Femur (tissue), 1 donor: ENCODE measurements at places on chromosomes 6 and 20.

GRCh38 chr6:9704989-9705388 is 709.9 kb downstream of the TFAP2A start:
- DNase-seq: no peak

- DNase-seq: no peak
These were observed 91.1 kb upstream of the PLN start for GRCh38 chr6:118456982-118457381.

DNA sequence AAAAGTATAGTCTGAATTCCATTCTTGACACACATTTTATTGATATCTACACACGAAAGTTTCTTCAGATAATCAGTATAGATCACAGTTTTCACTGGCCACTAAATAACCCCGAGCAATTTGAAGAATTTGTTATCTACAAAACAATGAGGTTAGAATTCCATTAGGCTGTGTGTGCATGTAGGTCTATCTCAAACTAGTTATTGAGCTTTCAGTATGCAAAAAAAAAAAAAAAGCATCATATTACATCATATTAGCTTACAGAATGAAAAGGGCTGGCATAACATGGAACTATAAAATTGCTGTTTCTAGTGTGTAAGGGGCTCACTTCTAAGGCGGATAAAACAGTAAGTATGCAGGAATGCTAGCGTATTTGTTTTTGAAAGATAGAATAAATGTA is 59.5 kb upstream of the ADGRG6 start:
- no peak for DNase-seq

GRCh38 chr6:31158140-31158862 is at the start of gene TCF19:
TCF19 (plus strand) TSS chr6:31158589; CDS start chr6:31159470, 881 bp downstream.
- DNase-seq: peak; percentile 100

GRCh38 chr6:67030861-67031260 is 1323.8 kb upstream of the EYS start:
- no peak for DNase-seq

- DNase-seq: no peak
These were observed 773 bp upstream of the ZBP1 start for GRCh38 chr20:57620999-57621398.

DNA sequence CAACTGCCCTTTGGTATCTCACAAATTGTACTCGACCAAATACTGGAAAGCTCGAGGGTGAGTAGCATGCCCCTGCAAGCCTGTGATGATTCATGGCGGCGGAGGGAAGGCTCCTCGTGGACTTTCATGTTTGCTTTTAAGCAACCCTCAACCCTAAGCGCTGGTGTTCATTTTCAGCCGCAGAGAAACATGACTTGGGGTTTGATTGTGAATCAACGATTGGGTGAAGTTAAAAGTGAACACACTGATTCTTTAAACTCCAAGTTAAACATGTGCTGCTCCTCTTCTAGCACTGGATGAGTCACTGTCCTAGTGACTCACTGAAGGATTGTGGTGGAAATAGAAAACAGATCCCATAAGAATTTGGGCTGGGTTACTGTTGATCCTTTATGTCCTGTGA is 8.3 kb downstream of the CD109 start:
- no peak for DNase-seq

GRCh38 chr6:127397729-127398630 is 54.6 kb upstream of the ECHDC1 start:
- DNase-seq: peak; percentile 34

- DNase-seq: no peak
These were observed 105.5 kb downstream of the AGPAT4 start for GRCh38 chr6:161168281-161168891.

- peak; percentile 14 for DNase-seq
These were observed 129.9 kb downstream of the MRPL14 start for GRCh38 chr6:43997345-43997677.

- no peak for DNase-seq
These were observed at the start of gene MAPK13 for GRCh38 chr6:36129941-36130666. MAPK13 (plus strand) TSS chr6:36130513; CDS start chr6:36130583, 70 bp downstream.

GRCh38 chr6:108841377-108841855 is 6.8 kb upstream of the ARMC2 start:
- no peak for DNase-seq

GRCh38 chr20:34114809-34115208 is 2.8 kb upstream of the EIF2S2 start:
- DNase-seq: no peak

GRCh38 chr6:170088582-170088955 is 202.3 kb downstream of the DLL1 start:
- no peak for DNase-seq

- no peak for DNase-seq
These were observed 74.6 kb downstream of the NINL start for GRCh38 chr20:25510721-25511120.

DNA sequence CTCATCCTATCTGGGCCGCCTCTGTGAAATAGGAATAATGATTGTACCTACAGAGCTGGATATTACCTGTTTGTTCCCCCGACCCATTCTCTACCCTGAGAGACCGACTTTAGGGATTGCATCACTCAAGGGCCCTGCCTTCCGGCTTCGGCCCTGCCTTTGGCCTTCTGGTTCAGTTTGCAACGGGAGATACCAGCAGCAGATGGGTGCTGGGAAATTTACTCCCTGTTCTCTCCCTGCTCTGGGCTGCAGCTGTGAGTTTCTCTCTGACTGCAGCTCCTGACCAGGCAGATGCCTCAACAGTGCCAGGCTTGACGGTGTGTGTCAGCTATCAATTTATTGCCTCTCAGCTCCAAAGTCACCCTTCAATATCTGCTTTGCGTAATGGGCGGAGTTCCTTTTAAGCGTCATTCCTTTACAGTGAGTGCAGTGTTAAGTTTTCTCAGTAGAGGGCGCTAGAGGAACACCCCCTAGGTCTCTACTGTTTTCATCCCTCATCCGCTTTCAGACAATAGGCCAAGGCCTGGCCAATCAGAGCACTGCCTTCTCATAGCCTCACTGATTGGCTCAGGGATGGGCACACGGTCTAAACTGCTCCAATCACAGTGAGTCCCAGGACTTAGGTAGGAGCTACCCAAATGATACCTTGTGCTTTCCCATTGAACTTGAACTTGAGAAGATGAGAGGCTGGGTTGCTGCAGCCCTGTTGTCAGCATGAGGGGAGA is 30.0 kb downstream of the KCNG1 start:
- DNase-seq: no peak

- peak; percentile 94 for DNase-seq
These were observed 4.2 kb upstream of the NTSR1 start for GRCh38 chr20:62704341-62704948.

- DNase-seq: no peak
These were observed 112.5 kb downstream of the JPH2 start for GRCh38 chr20:44074252-44075151.

- DNase-seq: peak; percentile 73
These were observed 18.1 kb downstream of the BPI start for GRCh38 chr20:38321959-38322598.

- DNase-seq: no peak
These were observed 7.4 kb upstream of the C20orf144 start for GRCh38 chr20:33654680-33655161.

- no peak for DNase-seq
These were observed 85.1 kb downstream of the NCOA3 start for GRCh38 chr20:47586649-47587294.

DNA sequence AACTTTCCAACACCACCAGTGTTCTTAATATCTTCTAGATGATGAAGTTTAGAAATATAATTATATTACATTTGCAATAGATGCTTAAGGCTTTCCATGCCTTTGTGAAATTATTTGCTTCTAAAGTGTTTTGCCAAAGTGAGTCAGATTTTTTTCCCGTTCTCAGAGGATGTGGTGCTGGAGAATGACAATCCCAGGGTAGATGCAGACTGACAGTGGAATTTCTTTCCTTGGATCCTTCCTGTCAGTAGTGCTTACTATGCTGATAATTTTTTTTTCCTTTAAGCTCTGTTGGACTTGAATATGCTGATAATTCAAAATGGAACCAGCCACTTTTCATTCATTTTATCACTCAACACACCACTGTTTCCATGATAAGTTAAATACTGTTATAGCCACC is 59.9 kb upstream of the SOX4 start:
- no peak for DNase-seq

DNA sequence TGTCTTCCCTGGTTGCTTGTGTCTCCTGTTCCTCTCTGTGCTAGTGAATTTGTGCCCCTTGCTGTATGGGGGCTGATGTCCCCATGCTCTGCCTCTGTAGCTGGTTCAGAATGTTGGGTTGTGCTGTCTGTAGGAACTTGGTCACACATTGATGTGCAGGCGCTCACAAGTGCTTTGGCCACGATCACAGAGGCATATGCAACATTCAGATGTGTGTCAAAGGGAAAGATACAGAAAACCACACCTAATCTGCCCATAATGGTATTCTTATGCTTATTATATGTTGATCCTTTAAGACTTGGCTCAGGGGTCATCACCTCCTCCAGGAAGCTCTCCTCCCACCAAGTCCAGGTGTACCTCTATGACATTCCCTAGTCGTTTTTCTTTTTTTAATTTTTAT is 17.1 kb upstream of the DHX35 start:
- no peak for DNase-seq

DNA sequence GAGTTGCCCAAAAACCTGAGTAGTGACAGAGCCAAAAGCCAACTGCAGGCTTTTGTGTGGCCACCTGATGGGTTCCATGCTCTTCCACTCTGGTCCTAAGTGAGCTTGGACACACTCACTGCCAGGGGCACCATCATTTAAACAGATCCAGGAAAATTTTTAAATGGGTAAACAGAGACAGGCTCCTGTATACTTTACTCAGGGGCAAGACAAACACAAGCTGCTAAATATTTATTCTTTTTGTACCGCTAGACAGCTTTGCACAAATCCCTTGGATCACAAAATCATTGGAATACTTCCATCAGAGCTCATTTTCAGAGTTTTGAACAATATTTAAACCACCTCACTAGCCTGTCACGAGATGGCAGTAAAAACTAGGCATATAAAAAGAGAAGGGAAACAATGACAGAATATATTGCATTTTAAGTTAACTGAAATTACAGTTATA is 31.4 kb downstream of the GCLC start:
- DNase-seq: no peak

- no peak for DNase-seq
These were observed at the start of gene PBOV1 for GRCh38 chr6:138218449-138218848. PBOV1 (minus strand) TSS chr6:138218491; CDS start chr6:138218395, 96 bp downstream.

- peak; percentile 72 for DNase-seq
These were observed 27.4 kb upstream of the VAPB start for GRCh38 chr20:58361481-58362205.

DNA sequence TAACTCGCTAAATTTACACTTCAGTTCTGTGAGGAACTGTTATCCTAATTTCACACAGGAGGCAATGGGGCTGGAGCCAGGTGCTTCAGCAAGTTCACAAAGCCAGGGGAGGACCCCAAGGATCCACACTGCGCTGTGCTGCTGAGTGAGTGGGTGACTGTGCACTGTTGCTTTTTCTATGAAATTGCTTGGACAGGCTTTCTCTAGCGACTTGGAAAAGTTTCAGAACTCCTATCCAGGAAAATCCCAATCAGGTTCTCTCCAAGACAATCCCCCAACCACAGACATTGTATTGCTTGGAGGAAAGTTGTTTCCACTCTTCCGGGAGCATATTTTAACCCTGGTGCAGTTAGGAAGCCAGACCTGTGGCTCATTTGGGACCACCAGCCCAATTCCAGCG is 175.9 kb upstream of the CST7 start:
- peak; percentile 37 for DNase-seq

GRCh38 chr20:19767070-19767469 is 9.0 kb downstream of the RIN2 start:
- no peak for DNase-seq

- DNase-seq: no peak
These were observed 4.1 kb downstream of the SLC22A7 start for GRCh38 chr6:43302126-43302525.

- no peak for DNase-seq
These were observed 61.1 kb downstream of the NFATC2 start for GRCh38 chr20:51481341-51481914.

DNA sequence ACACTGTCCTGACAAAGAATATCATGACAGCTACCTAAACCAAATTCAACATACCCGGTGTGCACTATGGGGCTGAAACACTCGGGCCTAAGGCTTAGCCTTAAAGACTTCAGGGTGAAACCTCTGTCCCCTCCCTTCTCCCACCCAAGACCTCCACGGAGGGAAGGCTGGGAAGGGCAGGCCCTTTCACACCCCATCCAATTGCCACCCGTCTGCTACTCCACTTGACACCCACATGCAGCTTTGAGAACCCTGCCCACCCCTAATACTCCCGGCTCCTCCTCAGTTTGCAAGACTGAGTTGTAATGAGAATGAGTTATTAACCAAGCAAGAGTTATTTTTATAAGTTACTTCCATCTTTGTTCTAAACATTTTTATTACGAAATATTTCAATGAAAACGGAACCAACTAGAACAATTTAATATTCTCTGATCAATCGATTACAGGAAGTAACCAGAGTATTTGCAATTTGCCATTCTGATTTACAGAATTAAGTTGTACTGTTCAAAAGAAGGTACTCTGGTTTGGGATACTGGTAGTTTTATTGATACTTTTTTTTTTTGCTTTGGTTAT is 3.7 kb downstream of the TAF4 start:
- DNase-seq: no peak

DNA sequence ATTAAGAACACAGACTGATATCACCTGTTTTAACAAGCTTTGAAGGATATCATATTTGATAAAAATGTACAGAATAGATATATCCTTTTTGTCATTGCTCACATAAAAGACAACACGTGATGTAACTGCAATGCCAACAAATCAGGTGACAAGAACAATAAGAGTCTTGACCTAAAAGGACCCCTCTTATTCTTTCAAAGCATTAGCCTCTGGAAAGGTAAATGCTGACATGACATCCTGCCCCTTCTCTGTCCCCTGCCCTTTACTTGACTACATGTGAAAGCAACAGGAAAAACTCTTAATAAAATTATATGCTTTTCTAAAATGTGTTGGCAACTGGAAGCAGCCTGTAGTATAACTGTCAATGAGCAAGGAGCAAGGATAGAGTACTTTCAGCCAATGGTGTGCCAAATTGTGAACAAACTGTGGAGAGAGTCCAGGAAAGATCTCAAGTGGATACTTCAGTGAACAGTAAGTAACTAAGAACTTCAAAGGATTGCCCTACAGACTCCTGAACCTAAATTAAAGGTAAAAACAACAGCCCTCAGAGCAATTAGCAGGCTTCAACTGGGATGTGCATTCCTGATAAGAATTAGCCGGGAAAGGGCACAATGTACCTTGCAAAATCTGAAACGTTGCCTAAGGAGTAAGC is 16.3 kb downstream of the PTPRK start:
- DNase-seq: no peak

GRCh38 chr20:17836303-17836861 is 132.2 kb downstream of the SNX5 start:
- DNase-seq: peak; percentile 95

GRCh38 chr6:123529058-123529457 is 107.7 kb downstream of the TRDN start:
- DNase-seq: no peak

DNA sequence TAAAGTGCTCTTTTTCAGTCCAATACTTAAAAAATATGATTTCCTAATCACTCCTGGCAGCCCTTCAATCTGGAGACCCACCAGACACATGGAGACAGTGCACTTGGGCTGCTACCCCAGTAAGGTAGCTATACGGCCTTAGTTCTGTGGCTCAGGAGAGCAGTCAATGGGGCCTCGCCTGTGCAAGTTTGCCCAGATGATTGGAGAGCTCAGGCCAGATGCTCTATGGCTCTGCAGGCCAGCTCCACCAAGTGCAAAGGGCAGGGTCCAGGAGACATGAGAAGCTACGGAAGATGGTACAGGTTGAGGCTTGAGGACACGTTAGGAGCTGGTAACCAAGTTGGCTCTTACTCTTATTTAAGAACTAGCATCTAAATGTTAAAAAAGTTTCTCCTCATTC is 30.7 kb downstream of the STK38 start:
- DNase-seq: no peak

- no peak for DNase-seq
These were observed 15.1 kb downstream of the RFPL4B start for GRCh38 chr6:112362027-112362795.

GRCh38 chr6:150195996-150196417 is 53.2 kb downstream of the PPP1R14C start:
- DNase-seq: no peak
